ENCODE measurements at places on chromosomes 2 and 18. TPM values are rescaled to one million over a fixed set of nuclear protein-coding genes. Genes with fewer than 3 reads are reported as not detected.

GRCh38 chr18:32368991-32369390 lies 101.7 kb downstream of the GAREM1 start:
- ATAC-seq = no peak

DNA sequence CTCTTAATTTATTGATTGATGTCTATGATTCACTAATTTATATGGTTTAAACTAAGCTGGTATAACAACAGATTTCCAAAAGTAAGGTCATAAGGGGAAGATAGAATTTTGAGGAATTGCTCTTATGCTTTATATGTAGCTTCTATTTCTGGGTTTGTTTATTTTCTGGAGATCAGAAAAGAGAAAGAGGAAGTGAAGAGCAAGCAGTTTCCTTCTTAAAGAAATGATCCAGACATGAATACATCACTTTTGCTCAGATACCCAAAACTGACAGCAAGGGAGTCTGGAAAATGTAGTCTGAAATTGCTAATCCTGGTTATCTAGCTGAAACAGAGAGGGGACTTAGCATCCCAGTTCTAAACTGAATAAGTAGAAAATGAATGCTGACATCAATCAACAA lies 912.5 kb upstream of the CRIM1 start:
- ATAC-seq = no peak

- no peak for ATAC-seq
Measured at GRCh38 chr2:62406573-62407043, 99.4 kb downstream of the TMEM17 start.

- ATAC-seq = no peak
Measured at GRCh38 chr2:25825238-25825637, 53.0 kb downstream of the ASXL2 start.

- no peak for ATAC-seq
Measured at GRCh38 chr2:167380094-167380493, 491.8 kb downstream of the XIRP2 start.

Gene DIS3L2
- 18.9 TPM for total RNA-seq

Measured in motor neuron (in vitro differentiated cells).